Fibroblast of lung (primary cell): ENCODE measurements at places on chromosomes 2 and 18. TPM values are rescaled to one million over a fixed set of nuclear protein-coding genes. Genes with fewer than 3 reads are reported as not detected.

GRCh38 chr2:170017860-170018532, 160.0 kb upstream of the MYO3B start:
- DNase-seq: peak; percentile 36

GRCh38 chr2:42752816-42753813, 10.8 kb downstream of the OXER1 start:
- DNase-seq: no peak

GRCh38 chr2:239162976-239163687, 237.7 kb downstream of the HDAC4 start:
- no peak for DNase-seq

DNA sequence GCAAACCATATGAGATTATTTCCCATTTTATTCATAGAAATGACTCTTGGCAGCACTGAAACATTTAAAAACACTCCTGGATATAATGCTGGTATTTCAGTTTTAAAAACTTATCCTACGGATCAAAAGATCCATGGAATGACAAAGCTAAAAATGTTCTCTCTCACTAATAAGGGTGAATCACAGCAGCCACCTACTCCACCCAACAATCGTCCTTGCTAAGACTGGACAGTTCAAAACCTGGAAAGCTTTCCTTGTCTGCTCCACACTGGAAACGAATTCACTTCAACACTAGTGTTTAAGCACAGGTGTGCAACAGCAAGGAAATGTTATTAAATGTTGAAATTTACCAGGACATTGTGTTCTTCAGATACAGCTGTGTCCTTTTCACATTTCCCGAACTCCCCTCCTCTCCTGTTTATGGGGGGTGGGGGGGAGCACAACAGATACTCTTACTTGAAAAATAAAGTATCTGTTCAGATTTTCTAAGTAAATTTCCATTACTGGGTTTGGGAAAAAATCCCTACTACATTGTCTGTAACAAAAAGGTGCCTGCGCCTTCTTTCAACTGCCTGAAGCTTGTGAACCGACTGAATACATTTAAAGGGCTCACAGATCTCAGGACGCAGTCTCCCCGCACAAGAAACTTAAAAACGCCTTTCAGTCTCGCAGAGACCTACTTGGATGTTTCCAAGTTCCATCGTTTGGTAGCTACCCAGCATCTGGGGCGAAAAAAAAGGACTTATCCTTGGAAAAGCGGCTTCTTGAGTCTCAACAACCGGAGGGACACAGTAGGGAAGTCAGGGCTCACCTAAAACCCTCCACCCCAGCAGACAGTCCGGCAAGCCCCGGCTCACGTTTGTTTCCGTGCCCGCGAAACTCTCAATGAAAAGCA, 1.3 kb downstream of the YWHAQ start:
- DNase-seq: peak; percentile 58

DNA sequence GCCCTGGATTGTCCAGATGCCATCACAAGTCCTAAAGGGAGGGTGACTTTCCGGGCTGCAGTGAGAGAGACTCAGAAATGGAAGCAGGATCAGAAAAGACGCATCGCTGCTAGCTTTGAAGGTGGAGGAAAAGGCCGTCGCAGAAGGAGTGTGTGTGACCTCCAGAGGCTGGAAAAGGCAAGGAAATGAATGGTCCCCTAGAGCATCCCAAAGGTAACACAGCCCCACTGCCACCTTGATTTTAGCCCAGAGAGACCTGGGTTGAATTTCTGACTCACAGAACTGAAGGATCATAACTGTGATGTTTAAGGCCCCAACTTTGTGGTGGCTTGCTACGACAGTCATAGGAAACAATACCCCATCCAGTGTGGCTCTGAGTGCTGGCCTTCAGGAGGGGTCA, 8.6 kb upstream of the NCK2 start:
- DNase-seq: no peak

DNA sequence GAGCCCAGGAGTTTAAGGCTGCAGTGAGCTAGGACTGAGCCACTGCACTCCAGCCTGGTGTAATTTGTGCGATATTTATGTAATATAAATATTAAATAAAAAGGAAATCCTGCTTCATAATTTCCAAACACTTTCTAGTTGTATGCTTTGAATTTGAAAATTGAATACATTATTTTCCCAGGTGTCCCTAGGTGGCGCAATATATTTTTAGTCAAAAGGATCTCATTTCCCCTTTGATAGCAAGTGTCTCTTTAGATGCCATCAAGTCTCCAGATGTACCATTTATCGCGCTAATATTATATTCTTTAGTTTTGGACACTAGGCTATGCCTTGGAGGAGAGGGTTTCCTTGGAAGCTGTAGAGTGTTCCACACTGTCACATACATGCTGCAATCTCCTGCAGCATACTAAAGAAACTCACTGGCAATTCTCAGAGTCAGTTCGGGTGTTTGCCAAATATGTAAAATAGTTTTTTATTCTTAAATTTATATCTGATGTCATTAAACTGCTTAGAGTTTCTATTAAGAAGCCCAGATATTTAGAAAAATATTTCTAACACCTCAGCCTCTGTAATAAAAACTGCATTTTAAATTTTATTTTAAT, 5.6 kb upstream of the WDR7 start:
- peak; percentile 12 for DNase-seq

DNA sequence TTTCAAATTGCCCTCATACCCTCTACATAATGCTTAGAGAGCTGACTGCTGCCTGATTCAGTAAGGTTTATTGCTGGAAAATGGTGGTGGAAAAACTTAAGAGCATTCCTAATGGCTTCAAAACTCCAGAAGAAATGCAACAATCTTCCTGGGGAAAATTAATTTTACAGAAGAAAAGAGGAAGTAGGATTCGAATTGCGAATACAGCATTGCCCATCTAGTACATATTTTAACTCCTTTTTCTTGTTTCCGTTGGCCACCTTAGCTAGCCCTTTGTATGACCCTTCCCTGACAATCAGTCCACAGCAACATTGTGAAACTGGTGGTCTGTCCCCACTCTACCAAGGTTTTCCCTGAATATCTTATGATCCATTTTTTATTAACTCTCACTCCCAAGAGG, 224.7 kb downstream of the MTX2 start:
- no peak for DNase-seq

DNA sequence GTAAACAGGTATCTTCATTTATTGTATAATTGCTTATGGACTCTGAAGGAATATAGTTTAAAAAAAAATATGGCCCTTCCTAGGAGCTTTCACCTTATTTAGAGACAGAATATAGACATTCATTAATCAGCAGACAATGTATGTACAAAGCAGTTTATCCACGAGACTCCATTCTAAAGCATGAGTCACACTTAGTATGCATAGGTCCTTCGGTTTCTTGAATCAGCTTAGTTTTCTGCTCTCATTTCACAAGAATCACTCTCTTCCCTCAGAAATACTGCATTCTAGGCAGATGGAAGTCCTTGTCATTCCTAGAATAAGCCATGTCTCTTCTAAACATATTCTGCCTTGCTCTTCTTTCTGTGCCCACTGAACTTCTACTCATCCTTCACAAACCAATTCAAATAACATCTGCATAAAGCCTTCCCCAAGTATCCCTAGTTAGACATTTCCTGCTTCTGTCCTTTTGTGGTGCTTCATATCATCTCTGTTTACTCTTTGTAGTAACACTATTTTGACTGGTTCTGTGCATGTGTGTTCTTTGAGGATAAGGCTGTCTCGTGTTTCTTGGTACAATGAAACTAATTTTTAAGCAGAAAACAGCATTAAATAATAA, 84.5 kb downstream of the PTRHD1 start:
- DNase-seq: peak; percentile 49

GRCh38 chr2:31296641-31297287, 62.8 kb downstream of the EHD3 start:
- peak; percentile 33 for DNase-seq

DNA sequence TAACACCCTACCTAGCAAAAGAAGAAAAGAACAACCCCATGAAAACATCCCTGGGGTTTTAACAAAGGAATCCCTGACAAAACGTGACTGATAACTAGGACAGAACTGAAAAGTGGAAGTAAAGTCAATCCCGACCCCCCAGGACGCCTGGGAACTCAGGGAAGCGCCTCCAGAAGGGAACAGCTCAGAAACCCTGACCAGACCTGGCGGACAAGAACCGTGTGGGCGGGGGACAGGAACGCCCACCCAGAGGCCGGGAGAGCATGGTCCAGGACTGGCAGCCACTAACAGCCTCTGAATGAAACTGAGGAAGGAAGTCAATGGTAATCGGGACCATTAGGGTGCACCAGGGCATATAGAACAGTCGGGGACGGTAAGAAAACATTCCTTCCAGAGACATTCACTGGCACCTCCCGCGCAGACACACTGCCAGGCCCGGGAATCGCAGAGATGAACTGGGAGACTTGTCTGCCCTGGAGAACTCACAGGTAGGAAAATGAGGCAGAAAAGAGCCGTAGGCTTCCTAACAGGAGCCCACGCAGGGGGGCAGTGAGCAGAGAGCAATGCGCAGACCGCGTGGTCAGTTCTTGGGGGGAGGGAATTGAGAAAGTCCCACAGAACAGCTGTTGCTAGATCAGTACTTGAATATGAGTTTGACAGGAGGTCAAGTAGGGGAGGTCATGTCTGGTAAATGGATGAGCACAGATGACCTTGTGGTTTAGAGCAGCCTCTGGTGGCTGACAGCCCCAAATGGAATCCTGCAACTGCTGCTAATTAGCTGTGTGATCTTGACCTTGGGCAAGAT, 1.3 kb upstream of the TBC1D8 start:
- DNase-seq: peak; percentile 75

GRCh38 chr18:21815101-21815500, 74.5 kb downstream of the MIB1 start:
- no peak for DNase-seq

DNA sequence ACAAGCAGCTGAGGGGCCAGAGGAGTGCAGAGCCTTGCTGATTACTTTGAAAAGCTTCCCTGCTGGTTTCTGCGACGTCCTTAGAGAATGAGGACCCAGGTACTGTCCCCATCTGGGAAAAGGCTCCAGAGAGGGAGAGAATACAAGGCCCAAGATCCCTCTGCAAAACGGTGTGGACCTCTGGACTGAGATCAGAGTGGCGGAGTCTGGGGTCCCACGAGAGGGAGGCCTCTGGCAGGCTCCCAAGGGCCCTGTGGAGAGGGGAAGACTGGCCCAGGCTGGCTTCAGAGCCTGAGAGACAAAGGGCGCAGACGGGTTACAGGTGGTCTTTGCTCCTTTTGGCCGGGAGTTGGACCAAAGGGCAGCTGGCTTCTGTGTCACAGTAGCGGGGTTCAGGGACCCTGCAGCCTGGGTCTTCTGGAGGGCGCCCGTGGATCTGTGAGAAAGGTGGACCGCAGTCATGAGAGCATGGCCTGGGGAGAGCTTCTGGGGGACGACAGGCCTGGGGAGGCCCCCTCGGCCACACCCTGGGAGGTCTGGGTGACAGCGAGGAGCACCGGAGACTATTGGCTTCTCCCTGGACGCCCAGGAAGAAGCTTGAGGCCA, 805 bp downstream of the SNORC start:
- DNase-seq: no peak

DNA sequence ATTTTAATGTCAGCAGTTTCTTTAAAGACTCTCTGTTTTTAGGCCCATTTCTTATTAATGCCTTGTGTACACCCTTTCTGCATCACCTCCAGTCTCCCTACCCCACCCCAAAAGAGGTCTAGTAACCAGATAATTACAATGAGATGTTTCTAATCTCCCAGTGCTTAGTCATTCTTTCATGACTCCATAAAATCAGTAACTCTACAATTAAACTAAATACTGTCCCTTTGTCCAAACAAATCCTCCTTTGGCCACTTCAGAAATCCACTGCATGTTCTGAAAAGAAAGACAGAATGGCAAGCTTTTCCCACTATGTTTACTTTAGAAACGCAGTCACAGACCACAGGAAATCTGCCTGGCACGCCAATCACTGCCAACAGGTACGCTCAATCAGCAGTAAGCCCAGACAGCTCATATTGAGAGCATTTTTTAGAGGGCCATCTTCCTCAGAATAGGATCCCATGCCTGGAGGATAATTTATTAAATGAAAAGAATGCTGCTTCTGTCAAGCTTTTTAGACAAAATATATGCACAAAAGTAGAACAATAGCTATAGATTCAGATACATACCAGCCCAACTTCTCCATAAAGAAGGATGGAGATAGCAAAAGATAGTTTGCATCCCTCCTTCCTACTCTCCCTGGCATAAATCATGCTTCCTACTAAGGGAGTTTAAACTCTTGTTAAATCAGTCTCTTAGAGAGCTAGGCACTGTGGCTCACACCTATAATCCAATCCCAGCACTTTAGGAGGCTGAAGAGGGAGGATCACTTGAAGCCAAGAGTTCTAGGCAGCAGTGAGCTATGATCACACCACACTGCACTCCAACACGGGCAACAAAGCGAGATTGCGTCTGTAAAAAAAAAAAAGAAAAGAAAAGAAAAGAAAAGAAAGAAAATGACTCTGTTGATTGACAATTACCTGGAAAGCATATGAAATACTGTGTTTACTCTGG, 14.6 kb downstream of the CLASP1 start:
- peak; percentile 40 for DNase-seq

DNA sequence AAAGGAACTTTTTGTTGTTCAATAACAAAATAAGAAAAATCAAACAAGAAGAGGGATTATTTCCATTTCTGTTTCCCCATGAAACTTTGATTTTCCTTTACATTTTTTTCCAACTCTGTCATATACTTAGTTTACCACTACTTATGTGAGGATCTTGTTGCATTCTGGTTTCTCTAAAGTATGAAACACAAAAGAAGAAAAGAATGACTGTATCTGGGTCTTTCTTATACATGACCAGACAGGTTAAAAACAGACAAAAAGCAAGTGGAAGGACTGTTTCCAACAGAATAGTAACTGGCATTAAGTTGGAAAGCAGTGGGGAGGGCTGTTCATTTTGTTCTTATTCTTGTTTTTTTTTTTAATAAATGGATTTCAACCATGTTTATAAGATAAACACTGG, 1207.8 kb upstream of the FAM98A start:
- no peak for DNase-seq

DNA sequence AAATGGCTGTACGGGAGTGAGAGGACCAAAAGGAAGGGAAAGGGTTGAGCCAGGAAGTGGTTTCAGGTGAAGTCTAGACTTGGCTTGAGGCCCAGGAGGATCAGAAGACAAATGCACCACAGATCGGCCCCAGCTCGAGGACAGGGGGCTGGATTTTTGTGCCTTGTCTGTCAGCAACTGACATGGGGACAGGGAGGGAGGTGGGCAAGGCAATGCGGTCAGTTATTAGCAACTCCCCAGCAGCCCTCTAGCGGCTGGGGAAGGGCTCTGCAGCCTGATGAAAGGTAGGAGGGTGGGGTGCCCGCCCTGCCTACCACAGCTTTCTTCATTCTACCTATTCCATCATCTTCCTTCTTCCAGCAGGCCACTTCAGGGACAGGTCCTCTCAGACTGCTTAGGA, 50.0 kb downstream of the CPO start:
- DNase-seq: no peak

ZBTB7C gene
- polyA plus RNA-seq: 0.10 and 0.19 TPM in 2 replicates

GDF7 gene
- 0.02 TPM in 1 of 2 replicates, not detected in the other for polyA plus RNA-seq

SLC30A3 gene
- polyA plus RNA-seq: 0.12 and 0.38 TPM in 2 replicates

TP53I3 gene
- 31.0 and 37.9 TPM in 2 replicates for polyA plus RNA-seq

FBLN7 gene
- 4.6 and 5.1 TPM in 2 replicates for polyA plus RNA-seq

HSPE1 gene
- polyA plus RNA-seq: 147 and 240 TPM in 2 replicates

EPHA4 gene
- polyA plus RNA-seq: 9.6 and 16.4 TPM in 2 replicates

MAP3K19 gene
- not detected in 2 replicates for polyA plus RNA-seq

SPDYA gene
- polyA plus RNA-seq: 0.06 and 0.09 TPM in 2 replicates

DSC3 gene
- 0.01 and 0.02 TPM in 2 replicates for polyA plus RNA-seq

PTPN18 gene
- 18.1 and 23.0 TPM in 2 replicates for polyA plus RNA-seq
